ENCODE measurements at places on chromosomes 12 and 14.

- no peak for DNase-seq
These were observed 355.4 kb downstream of the CEP128 start for GRCh38 chr14:80586131-80586530.

DNA sequence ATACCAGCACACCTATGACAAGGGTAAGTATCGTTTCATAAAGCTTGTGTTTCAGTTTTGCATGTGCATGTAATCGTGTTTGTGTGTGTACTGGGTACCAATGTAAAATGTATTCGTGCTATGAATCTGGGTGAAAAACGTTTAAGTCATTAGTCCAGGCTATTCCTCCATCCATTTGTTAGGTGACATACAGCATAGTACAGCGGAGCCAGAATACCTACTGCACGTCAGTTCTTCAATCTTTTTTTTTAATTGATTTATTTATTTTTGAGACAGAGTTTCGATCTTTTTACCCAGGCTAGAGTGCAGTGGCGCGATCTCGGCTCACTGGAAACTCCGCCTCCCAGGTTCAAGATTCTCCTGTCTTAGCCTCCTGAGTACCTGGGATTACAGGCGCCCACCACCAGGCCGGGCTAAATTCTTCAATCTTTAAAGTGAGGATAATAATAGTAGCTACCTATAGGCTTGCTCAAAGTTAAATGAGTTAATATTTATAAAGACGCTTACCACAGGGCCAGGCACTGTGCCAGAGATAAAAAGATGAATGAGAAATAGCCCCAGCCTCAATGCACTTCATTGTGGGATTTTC lies 661 bp upstream of the RPS26 start:
- no peak for DNase-seq

DNA sequence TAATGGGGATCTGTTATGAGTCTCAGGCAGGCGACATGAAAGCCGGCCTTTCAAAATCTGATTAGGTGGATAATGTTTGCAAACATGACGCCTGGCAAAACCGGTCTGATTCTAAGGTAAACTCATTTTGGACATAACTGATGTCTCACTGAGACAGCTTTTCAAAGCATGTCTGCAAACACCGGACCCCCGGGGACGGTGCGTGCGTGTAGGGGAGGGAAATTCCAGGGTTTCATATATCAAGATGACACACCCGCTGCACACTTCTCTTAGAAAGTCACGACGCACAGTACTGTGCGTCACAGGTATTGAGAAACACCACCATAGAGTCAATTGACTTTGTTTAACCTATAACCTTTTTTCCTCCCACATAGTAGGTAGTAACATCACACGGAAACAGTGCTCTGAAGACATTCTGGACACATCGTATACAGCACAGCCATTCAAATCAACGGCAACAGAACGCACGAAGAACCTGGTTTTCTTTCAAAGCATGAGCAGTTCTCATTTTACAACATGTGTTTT lies 43.9 kb upstream of the TESC start:
- DNase-seq = no peak

- DNase-seq = no peak
These were observed 19.3 kb downstream of the CTSG start for GRCh38 chr14:24556756-24557155.

GRCh38 chr14:73785336-73785833 lies 66.2 kb upstream of the PTGR2 start:
- no peak for DNase-seq

DNA sequence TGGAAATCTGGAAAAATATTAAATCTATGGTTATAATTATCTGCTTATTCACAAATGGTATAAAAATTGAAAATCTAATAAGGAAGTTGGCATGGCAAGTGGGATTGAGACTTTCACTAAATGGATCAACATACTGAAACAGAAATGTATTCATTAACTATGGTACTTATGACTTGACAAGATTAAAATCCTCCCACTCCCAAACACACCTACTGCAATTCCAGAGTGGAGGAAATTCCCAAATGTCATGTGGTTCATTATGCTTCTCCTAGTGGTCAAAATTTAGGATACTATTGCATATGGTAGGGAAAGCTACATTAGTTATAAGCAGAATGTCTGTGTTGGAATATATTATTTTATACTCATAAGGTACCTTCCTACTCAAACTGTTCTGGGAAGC lies 265.3 kb upstream of the PRICKLE1 start:
- DNase-seq = no peak

DNA sequence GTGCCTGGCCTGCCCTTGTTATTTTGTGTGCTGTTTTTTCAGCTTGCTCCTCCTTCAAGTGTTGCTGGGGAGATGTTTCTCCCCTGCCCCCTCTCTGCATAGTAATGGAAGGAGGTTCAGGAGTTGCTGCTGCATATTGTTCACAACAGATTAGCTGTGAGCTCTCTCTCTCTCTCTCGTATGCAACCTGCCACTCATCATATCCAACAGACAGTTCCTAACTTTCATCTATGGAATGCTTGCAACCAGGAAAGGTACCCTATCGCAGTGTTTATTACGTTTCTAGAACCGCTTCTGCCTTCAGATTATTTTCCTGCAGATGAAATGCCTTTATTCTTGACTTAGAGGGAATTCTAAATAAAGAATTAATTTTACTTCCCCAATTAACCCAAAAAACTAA lies 372.9 kb downstream of the RMST start:
- DNase-seq = no peak

DNA sequence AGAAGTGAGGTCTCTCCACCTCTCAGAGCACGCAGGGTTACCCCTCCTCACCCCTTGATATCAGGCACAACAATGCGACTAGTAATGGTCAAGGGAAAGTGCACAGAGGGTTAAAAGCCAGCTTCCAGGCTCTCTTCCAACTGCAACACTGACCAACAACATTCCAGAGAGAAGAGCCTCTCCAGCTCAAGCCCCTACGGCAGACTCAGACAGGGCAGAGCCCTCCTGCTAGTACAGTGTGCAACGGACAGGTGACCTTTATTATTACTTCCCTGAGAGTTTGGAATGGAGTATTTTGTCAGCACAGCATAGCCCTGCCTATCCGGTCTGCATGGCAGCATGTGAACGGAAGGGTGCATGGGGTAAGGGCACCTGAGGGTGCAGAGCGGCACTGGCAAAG lies 73.0 kb downstream of the PTPN21 start:
- no peak for DNase-seq

DNA sequence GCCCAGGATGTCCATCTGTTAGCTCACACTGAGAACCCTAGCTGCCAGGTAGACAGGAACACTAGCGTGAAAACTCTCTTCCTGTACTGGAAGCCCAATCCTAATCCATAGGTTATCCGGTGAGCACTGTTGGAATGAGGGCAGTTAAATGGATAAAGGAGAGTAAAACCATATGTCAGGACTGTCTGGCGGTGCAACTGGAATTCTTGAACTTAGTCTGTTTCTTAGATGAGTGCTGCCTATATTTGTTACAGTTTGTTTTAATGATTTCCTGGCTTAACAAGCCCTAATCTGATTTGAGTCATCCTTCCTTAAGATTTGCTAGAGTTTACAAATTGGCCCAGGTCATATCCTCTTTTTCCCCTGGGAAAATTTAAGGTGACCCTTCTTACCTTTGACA lies 104.7 kb downstream of the ANO4 start:
- DNase-seq = no peak

DNA sequence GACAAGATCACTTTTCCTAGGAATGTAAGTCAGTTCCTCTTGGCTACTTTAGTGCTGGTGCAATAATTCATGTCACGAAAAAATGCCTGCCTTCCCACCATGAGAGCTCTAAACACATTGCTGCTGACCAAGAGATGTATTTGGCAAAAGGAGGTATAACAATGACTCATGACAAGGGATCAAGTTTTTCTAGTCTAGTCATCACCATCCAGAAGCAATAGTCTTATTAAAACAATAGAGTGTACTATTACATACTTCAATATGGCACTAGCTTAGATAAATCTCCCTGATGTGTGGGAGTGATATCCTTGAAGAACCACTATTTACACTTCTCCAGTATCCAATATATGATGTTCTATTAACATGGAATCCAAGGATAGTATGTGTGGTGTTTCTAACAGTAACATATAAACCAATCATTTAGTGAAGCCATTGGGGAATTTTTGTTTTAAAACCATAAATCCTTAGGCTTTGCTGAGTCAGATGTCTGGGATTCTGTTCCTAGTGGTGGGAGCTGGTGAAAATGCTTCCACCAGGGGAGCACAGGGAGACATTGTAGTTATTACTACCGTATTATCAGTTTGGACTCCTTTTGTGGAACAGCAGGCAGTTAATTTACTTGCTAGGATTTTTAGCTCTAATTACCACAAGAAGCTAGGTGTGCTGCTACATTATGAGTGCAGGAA lies 1387.5 kb downstream of the LRFN5 start:
- DNase-seq = no peak

- no peak for DNase-seq
These were observed 28.0 kb upstream of the NCOR2 start for GRCh38 chr12:124595444-124595843.

DNA sequence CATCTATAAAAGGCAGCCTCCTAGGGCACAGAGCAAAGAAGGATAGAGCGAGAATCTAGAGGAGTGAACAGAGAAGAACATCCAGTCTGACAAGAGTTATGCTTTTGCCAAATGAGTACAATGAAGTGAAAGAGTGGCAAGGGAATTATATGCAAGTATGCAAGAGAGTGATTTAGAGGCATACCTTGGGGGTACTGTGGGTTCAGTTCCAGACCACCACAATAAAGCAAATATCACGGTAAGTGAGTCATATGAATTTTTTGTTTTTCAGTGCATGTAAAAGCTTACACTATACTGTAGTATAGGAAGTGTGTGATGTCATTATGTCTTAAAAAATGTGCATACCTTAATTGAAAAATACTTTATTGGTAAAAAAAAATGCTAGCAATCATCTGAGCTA lies 101.4 kb downstream of the SLC38A1 start:
- DNase-seq = no peak

DNA sequence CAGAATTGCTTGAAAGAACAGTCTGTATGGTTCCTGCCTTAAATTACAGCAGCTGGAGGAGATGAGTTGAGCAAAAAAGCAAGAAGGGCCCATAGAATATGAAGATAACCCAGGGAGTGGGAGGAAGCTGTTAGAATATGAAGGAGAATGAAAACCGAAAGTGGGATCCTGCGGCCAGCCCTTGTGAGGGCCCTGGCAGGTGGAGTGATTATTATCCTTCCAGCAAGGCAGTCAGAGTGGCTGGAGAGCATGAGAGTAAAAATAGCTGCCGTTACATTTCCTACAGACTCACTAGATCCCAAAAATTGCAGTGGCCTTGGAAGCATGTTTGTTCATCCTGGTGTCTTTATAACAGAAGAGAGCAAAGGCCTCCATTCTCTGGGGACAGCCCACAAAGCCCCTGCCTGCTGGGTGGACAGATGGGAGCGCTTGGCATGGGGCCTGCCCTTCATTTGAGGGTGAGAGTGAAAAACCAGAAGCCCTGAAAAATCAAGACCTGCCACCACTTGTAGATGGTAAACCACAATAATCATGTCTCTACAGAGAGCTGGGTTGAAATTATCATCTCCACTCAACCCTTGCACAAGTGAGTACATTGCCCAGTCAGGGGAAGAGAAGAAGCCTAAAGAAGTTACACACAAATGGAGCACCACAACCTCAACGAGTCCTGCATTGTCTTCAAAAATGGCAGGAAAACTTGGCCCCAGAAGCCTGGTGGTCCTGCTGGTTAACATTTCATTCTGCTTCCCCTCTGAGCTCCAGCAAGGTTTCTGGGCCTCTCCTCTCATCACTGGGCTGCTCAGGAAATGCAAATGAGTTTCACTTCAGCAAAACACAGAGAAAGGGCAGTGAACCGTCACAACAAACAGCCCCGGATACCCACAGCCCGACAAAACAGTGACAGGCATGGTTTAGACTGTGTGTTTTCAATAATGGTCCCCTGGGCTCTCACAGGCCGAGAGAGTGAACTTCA lies 20.5 kb downstream of the ZDHHC22 start:
- DNase-seq = no peak

- no peak for DNase-seq
These were observed 8.5 kb upstream of the LTBP2 start for GRCh38 chr14:74620497-74620921.

DNA sequence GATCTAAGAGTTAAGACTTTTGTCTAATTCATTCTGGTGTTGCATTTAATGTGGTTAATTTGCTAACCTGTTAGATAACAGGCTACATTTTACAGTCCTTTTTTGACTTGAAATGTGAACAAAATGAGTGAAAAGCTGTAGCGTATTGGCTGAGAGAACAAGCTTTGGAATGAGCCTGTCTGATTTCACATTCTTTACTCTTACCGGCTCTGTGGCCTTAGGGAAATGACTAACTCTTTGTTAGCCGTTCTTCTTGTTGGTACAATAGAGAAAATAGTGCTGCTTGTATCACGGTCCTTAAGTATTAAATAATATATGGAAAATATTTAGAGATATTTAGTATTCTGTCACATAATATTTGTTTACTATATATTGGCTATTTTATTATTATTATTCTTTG lies 1.9 kb downstream of the MNAT1 start:
- no peak for DNase-seq
